CD14-positive monocyte (primary cell): ENCODE measurements at places on chromosomes 3 and 15. TPM values are rescaled to one million over a fixed set of nuclear protein-coding genes. Genes with fewer than 3 reads are reported as not detected.
A peak's percentile ranks its signal among the peaks of the same experiment; 100 is the strongest.

GRCh38 chr3:159902546-159903314 is 85.9 kb upstream of the IL12A start:
- H3K4me1 ChIP-seq = peaks cover 49% of the 10 kb centered on the region
- H3K27me3 ChIP-seq = no peaks in the 10 kb centered on the region
- DNase-seq = peak; percentile 43
- no peaks in the 10 kb centered on the region for H3K36me3 ChIP-seq
- peak overlapping the region; percentile 33 for H3K27ac ChIP-seq
- no peak overlapping the region for H3K4me3 ChIP-seq

- no peaks in the 10 kb centered on the region for H3K36me3 ChIP-seq
- DNase-seq = peak; percentile 87
- peak overlapping the region; percentile 98 for H3K27ac ChIP-seq
- H3K4me3 ChIP-seq = no peak overlapping the region
Measured at GRCh38 chr3:138890555-138891187, 55.9 kb upstream of the PIK3CB start.

The NPRL2 gene
- 29.9 and 37.9 TPM in 2 replicates for polyA plus RNA-seq

- H3K36me3 ChIP-seq = no peaks in the 10 kb centered on the region
- DNase-seq = no peak
- H3K4me3 ChIP-seq = no peak overlapping the region
Measured at GRCh38 chr15:25714538-25714840, 148.6 kb downstream of the ATP10A start.

DNA sequence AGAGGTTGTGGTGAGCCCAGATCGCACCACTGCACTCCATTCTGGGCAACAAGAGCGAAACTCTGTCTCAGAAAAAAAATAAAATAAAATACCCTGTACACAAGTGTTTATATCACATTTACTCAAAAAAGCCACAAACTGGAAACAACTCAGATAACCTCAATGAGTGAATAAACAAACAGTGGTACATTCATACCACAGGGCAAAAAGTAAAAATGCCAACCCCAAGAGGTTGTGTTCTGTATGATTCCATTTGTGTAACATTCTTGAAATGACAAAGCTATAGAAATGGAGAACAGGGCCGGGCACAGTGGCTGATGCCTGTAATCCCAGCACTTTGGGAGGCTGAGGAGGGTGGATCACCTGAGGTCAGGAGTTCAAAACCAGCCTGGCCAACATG is 12.9 kb downstream of the EDC3 start:
- no peaks in the 10 kb centered on the region for H3K27me3 ChIP-seq
- H3K36me3 ChIP-seq = peaks cover 12% of the 10 kb centered on the region
- DNase-seq = no peak
- H3K4me1 ChIP-seq = no peaks in the 10 kb centered on the region
- no peak overlapping the region for H3K27ac ChIP-seq

- no peak overlapping the region for H3K4me3 ChIP-seq
- no peaks in the 10 kb centered on the region for H3K4me1 ChIP-seq
- no peak for DNase-seq
- H3K36me3 ChIP-seq = no peaks in the 10 kb centered on the region
- H3K27me3 ChIP-seq = no peaks in the 10 kb centered on the region
Measured at GRCh38 chr3:26449996-26450395, 172.6 kb upstream of the LRRC3B start.

GRCh38 chr15:66658044-66658443 is 44.0 kb upstream of the SMAD6 start:
- H3K27ac ChIP-seq = no peak overlapping the region
- H3K4me1 ChIP-seq = peaks cover 2% of the 10 kb centered on the region
- peaks cover 12% of the 10 kb centered on the region for H3K27me3 ChIP-seq
- H3K4me3 ChIP-seq = no peak overlapping the region
- no peak for DNase-seq

The FGF7 gene
- polyA plus RNA-seq = not detected

GRCh38 chr3:57031631-57032541 is 28.6 kb upstream of the SPATA12 start:
- peak; percentile 14 for DNase-seq
- H3K4me1 ChIP-seq = no peaks in the 10 kb centered on the region
- no peaks in the 10 kb centered on the region for H3K27me3 ChIP-seq
- no peak overlapping the region for H3K27ac ChIP-seq
- H3K4me3 ChIP-seq = no peak overlapping the region

DNA sequence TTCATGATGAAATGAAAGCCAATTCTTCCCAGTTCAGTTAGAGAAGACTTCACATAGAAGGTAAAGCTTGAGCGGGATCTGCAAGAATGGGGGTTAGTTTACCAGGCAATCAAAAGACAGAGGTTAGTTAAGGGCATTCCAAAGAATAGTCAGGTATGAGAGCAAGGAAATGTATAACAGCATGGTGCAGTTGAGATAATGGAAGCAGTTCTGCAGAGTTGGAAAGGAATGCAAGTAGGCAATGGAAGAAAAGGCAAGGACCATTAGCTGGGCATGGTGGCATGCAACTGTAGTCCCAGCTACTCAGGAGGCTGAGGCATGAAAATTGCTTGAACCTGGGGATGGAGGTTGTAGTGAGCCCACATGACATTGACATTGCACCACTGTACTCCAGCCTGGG is 55.0 kb downstream of the LSAMP start:
- H3K4me3 ChIP-seq = no peak overlapping the region
- H3K27me3 ChIP-seq = no peaks in the 10 kb centered on the region
- no peaks in the 10 kb centered on the region for H3K36me3 ChIP-seq
- no peak for DNase-seq
- H3K27ac ChIP-seq = no peak overlapping the region
- no peaks in the 10 kb centered on the region for H3K4me1 ChIP-seq

DNA sequence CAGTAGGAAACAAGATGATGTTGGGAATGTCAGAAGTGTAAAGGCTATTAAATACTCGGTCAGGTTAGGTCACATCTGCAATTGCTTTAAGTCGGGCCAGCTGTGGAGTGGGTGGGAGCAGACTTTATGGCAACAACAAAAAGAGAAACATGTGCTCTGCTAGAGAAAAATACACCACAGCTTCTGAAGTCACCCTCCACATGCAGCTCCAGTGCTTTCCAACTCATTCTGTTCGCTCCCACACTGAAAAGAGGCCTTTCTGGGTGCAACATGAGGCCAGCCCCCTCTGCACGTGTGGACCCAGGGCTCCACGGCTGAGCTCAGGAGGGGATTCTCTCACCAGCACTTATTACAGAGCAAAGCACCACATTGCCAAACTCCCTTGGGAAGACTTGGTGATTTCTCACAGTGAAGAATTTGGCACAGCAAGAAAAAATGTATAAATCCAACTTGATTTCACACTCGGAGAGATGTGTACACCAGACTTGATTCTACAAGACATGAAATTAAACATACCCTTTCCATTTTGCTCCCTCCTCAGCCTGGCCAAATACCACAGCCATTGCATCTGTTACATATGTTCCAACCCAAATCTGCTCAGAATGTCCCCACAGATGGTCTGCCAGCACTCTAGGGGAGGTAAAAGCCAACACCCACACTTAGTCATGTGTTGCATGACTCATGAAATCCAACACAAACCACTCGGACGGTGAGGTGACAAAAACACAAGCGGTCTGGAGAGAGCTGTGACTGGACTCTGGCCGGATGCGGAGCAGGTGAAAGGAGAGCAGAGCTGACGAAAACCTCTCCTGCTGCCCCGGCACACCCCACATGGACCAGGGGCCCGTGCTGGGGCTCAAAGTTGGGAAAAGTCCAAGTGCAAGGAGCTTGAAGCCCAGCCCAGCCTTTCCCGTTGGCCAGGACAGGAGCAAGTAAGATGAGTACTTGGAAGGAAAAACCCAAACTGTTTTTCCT is 74.6 kb downstream of the ITGB5 start:
- DNase-seq = no peak
- H3K4me1 ChIP-seq = peaks cover 12% of the 10 kb centered on the region
- H3K4me3 ChIP-seq = no peak overlapping the region

- no peaks in the 10 kb centered on the region for H3K36me3 ChIP-seq
- DNase-seq = no peak
- no peaks in the 10 kb centered on the region for H3K27me3 ChIP-seq
- no peaks in the 10 kb centered on the region for H3K4me1 ChIP-seq
Measured at GRCh38 chr15:62545467-62546227, 380.6 kb upstream of the C2CD4B start.

DNA sequence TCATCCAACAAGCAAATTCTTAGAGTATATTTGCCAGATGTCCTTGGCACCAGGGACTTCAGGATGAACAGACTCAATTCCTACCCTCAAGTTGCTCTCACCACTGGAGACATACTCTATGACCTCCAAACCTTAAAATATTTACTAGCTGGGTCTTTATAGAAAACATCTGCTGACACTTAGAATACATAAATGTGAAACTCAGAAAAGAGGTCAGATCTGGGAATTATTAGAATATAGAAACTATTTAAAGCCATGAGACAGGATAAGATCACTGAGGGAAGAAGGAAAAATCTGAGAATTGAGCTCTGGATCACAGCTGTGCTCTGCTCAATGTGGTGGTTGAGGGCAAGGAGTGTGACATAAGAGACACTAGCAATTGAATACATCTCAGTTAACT is 695.4 kb upstream of the UBE2E2 start:
- H3K4me3 ChIP-seq = no peak overlapping the region
- no peaks in the 10 kb centered on the region for H3K4me1 ChIP-seq
- DNase-seq = no peak

DNA sequence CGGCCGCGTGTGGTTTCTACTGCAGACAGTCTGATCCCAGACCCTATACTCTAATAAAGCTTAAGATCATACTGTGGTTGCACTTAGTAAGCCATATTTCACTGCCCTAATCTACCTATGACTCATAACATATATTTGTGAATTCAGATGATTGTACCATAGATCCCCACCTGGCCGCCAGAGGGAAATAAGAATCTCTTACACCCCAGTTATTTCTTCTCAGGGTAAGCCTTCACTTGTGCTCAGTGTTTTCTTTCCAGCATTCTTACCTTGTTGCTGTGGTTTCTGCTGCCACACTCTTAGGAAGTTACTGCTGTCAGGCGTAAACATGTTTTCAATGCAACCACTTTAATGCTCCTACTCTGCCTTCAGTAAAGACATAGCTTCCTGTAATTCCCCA is 105.9 kb downstream of the B3GALNT1 start:
- no peaks in the 10 kb centered on the region for H3K27me3 ChIP-seq
- no peaks in the 10 kb centered on the region for H3K36me3 ChIP-seq
- H3K27ac ChIP-seq = no peak overlapping the region
- no peak for DNase-seq
- H3K4me3 ChIP-seq = no peak overlapping the region
- H3K4me1 ChIP-seq = no peaks in the 10 kb centered on the region

- H3K4me3 ChIP-seq = no peak overlapping the region
- DNase-seq = no peak
- no peak overlapping the region for H3K27ac ChIP-seq
- no peaks in the 10 kb centered on the region for H3K36me3 ChIP-seq
- H3K4me1 ChIP-seq = peaks cover 9% of the 10 kb centered on the region
Measured at GRCh38 chr3:32882189-32882588, 64.4 kb downstream of the TRIM71 start.

DNA sequence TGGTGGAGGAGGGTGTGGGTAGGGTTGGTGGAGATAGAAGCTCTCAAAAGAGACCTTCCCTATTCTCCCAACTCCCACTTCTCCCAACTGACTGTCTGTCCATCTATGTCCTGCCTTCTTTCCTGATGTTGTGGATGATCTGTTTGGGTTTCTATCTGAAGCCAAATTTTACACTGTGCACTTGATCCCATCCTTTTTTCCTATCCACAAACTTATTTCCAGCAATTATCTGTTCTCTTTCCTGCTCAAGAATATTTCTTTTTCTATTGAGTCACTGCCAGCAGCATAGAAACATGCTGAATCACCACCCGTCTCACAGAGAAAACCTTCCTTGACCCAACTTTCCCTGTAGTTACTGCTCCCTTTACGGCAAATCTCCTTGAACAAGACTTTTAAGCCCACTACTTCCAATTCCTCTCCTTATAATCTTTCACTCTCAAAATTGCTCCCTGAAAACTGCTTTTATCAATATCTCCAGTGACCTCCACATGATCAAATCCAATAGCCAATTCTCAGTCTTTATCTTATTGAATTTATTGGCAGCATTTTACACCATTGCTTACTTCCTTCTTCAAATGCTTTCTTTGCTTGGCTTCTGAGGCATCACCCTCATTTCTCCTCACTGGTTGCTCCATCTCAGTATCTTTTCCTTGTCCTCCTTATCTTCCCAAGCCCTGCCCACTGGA is 141.2 kb upstream of the SLC7A14 start:
- no peaks in the 10 kb centered on the region for H3K27me3 ChIP-seq
- DNase-seq = no peak
- H3K36me3 ChIP-seq = no peaks in the 10 kb centered on the region

- no peaks in the 10 kb centered on the region for H3K4me1 ChIP-seq
- DNase-seq = no peak
- H3K36me3 ChIP-seq = no peaks in the 10 kb centered on the region
- H3K4me3 ChIP-seq = no peak overlapping the region
- no peak overlapping the region for H3K27ac ChIP-seq
- no peaks in the 10 kb centered on the region for H3K27me3 ChIP-seq
Measured at GRCh38 chr3:60294181-60294580, 957.1 kb downstream of the FHIT start.

DNA sequence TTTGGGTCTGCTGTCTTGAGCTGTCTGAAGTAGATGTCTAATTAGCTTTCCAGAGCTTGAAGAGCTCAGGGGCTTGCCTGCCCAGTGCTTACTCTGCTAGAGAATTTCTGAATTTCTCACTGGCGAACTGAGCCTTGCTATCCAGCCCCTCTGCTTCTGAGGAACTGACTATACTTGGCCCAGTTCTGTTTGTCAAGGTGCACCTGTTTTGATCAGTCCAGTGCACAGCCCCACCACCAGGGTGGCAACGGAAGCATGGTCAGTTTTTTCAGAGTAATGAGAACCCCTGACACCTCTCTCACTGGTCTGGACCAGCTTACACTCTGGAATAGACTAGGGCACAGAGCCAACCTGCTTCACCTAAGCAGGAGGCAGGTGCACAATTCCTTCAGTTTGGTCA is 25.2 kb downstream of the ITGB5 start:
- no peak overlapping the region for H3K27ac ChIP-seq
- H3K27me3 ChIP-seq = no peaks in the 10 kb centered on the region
- DNase-seq = no peak

DNA sequence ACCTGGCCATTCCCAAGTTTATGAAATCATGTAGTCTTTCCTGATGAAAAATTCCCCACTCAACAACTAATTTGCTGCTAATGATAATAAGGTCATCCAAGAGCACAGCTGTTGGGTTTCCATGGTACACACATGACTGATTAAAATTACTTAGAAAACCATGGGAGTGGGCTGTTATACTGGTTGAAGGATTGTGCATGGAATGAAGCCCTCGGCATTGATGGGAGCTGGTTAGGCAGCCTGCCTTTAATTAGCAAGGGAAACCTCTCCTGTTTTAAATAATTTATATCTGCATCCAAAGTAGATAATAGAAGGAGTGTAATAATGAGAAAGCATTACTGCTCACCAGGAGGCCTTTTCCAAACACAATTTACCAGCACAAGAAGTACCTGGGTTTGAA is 235.1 kb upstream of the CFAP20DC start:
- peaks cover 25% of the 10 kb centered on the region for H3K4me1 ChIP-seq
- no peaks in the 10 kb centered on the region for H3K27me3 ChIP-seq
- DNase-seq = no peak
- no peaks in the 10 kb centered on the region for H3K36me3 ChIP-seq
- H3K4me3 ChIP-seq = no peak overlapping the region
